Myocyte (in vitro differentiated cells): ENCODE measurements at places on chromosomes 13 and 19. TPM values are rescaled to one million over a fixed set of nuclear protein-coding genes. Genes with fewer than 3 reads are reported as not detected.

DNA sequence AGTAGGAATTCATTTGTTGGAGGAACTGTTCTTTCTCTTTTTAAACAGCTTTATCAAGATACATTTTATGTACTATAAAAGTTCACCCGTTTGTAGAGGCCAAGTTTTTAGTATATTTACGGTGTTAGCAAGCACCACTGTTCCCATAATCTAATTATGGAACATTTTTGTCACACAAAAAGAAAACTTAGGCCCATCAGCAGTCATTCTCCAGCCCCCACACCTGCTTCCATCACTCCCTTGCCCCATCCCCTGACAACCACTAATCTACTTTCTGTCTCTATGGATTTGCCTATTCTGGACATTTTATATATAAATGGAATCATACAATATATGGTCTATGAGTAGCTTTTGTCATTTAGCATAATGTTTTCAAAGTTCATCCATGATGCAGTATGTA lies 465.0 kb downstream of the DCT start:
- DNase-seq: peak; percentile 55

Gene TMEM59L
- 0.64 TPM in 1 of 2 replicates, not detected in the other for total RNA-seq

DNA sequence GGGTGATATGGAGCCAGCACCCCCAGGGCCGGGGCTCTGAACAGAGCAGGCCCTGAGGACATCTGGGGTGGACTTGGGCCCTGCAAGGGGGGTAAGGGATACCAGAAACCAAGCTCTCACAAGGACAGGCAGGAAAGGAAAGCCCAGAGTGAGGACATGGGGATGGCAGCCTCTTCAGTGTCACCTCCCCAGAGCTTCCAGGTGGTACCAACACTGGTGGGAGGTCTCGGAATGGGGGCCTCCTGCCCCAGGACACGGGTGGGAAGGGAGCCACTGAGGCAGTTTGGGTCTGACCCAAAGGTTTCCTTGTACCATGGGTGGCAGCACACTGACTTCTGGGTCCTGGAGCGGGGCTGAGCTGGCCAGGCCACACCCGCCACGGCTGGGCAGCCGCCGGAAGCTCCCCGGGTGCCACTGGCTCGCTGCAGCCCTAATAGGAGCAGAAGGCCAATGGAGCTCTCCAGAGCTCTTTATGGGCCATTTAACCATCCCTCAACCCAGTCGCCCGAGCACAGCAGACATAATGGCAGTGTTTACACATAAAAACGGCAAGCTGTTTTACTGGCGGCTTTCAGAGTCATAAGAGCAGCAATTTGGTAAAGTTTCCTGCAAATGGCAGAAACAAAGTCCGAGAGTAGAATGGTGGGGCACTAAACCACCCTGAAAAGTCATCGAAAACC lies 59.3 kb downstream of the PEPD start:
- DNase-seq: no peak

DNA sequence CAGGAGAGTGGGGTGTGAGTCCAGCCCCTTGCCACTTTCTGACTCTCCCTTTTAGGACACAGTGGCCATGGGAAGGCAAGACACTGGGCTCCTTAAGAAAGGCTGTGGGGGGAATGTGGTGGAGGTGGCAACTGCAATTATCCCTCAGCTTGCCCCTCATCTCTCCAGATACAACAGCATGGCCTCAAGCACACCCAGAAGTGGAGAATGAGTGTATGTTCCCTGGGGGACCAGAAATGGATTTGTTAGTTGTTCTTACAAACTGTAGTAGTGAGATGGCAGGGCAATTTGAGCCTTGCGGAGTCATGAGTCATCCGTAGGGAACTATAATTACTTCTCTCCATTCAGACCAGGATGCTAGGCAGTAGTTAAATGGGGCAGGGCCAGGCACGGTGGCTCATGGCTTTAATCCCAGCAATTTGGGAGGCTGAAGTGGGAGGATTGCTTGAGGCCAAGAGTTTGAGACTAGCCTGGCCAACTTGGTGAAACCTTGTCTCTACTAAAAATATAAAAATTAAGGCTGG lies 25.6 kb upstream of the CXCL17 start:
- DNase-seq: peak; percentile 91

Gene GPR18
- total RNA-seq: not detected in 2 replicates

DNA sequence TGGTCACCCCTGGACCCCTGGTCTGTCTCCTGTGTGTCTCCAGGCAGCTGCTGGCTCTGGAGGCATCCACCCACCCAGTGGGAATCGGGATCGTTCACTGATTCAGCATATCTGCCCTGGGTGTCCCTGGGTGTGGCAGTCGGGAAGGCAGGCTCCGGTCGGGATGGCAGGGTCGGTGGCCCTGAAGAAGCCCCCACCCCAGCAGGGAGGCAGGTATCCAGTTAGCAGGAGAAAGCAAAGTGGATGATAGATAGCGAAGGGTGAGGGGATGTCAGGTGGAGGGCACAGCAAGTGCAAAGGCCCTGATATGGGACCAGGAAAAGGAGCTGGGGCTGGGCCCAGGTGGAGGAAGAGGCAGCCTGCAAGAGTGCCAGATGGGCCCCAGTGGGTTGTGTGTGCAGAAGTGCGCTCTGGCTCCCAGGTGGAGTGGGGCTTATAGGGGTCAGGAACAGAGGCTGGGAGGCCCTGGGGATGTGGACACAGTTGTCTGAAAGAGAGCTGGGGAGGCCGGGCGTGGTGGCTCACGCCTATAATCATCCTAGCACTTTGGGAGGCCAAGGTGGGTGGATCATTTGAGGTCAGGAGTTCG lies 2.3 kb downstream of the SSBP4 start:
- no peak for DNase-seq

GRCh38 chr13:73608711-73609485 lies 525.3 kb downstream of the KLF12 start:
- DNase-seq: no peak

GRCh38 chr19:5952193-5953029 lies 25.5 kb downstream of the RANBP3 start:
- no peak for DNase-seq

DNA sequence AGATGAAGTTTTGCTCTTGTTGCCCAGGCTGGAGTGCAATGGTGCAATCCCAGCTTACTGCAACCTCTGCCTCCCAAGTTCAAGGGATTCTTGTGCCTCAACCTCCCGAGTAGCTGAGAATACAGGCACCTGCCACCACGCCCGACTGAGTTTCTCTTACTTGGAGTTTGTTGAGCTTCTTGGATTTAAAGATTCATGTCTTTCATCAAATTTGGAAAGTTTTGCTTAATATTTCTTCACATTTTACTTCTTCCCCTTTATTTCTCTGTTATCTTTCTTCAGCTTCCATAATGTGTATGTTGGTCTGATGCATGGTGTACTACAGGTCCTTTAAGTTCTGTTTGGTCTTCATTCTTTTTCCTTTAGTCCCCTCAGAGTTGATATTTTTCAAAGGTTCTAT lies 8.9 kb upstream of the ZNF560 start:
- DNase-seq: no peak

Gene OVOL3
- not detected in 2 replicates for total RNA-seq

Gene NKPD1
- 0.10 and 0.13 TPM in 2 replicates for total RNA-seq

Gene UBE2M
- total RNA-seq: 76.1 and 92.4 TPM in 2 replicates

GRCh38 chr13:41905600-41906254 lies 55.2 kb downstream of the VWA8 start:
- no peak for DNase-seq

Gene CABP5
- total RNA-seq: not detected in 2 replicates
